ENCODE measurements at places on chromosomes 13 and 19.

DNA sequence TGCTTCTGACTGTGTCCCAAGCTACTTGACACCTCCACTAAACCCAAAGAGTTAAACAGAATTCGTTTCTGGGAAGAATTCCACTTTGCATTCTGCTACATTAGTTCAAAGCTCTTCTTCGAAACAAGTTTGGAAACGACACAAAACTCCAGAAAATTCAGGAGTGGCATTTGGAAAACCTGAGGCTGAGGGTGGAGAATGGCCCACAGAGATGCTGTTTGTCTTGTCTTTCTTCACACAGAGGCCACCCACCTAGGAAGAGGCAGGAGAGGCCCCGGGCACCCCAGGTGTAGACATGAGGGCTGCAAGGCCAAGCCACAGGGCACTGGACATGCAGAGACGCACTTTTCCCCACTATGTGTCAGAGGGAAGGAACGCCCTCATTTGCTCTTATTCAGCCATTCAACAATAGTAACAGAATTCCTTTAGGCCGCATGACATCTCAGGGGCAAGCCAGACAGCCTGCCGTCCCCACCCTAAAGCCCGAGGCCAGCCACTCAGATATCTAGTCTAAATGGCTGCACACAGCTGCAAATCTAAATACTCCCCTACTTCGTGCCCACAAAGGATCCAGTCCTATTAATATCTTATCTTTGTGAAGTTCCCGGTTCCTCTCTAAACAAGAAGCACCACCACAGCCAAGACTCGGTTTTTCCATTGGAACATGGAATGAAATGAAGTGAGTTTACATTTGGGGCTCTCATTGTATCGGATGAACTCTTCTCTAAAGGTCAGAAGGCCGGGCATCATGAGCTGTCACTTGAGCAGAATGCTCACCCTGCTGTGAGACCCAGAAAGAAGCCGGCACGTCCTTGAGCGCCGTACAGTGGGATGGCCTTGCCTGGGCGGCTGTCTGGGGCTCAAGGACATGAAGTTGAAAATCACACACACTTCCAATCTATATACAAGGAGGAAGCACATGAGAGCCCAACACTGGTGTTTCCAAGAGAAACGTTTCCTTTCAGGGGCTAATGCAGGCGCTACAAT, 19.8 kb downstream of the COL4A1 start:
- no peak for DNase-seq

- DNase-seq = no peak
These were observed 6.4 kb upstream of the F7 start for GRCh38 chr13:113099142-113099541.

DNA sequence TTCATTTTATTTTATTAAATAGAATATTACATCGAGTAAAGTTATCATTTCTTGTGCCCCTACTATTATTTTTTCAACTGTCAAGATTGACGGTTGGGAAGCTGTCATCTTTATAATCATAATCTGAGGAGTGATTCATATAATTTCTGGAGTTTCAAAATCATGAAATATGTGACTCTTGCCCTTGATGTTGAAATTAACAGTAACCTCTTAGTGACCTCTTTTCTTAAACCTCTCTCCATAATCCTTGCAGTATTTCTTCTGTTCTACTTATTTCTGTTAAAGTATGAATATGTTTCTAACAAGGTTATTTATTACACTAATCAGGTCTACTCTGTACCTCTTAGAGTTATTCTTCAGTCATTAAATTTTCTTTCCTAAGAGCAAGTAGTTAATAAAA, 663.8 kb downstream of the LIG4 start:
- DNase-seq = no peak

- no peak for DNase-seq
These were observed 676 bp downstream of the CD320 start for GRCh38 chr19:8307400-8307964.

DNA sequence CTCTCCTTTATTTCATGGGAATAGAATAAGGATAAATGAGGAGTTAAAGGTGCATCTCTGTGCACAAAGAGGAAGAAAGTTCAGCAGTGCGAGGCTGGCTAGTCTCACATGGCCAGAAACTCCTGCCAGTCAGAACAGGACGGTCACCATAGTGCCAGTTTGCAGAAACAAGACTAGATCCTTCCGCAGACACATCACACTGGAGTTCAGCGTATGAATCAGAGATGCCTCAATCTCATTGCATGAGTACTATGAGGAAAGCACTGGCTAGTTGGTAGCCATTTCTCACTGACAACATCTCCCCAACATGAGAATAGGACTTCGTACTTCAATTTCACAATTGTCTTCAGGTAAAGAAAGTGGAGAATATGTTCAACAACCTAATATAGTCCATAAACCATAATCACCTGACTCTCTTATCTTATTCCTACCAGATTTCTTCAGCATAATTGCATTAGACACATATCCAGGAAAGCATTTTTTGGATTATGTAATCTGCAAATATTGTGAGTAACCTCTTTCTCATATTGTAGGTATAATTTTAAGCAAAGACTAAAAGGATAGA, 34.9 kb downstream of the RXFP2 start:
- DNase-seq = no peak

DNA sequence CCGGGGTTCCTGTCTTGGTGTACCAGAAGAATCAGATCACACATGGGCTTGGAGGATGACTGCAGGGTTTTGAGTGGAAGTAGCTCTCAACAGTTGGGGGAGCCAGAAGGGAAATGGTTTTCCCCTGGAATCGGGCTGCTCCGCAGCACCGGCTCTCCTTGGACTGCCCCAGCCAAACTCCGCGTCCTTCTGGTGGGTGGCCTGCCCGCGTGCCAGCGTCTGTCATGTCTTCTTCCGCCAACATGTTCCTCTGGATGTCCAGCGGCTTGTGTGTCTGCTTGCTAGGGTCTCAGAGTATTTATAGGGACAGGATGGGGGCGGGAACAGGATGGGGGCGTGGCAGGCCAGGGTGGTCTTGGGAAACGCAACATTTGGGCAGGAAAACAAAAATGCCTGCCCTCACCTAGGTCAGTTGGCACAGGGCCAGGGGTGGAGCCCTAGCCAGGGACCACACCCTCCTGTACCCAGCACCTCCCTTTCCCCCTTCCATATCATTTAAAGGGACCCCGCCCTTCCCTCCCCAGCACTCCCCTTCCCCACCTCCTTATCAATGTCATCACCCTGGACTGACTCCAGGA, 1.3 kb upstream of the ZNF30 start:
- DNase-seq = no peak

DNA sequence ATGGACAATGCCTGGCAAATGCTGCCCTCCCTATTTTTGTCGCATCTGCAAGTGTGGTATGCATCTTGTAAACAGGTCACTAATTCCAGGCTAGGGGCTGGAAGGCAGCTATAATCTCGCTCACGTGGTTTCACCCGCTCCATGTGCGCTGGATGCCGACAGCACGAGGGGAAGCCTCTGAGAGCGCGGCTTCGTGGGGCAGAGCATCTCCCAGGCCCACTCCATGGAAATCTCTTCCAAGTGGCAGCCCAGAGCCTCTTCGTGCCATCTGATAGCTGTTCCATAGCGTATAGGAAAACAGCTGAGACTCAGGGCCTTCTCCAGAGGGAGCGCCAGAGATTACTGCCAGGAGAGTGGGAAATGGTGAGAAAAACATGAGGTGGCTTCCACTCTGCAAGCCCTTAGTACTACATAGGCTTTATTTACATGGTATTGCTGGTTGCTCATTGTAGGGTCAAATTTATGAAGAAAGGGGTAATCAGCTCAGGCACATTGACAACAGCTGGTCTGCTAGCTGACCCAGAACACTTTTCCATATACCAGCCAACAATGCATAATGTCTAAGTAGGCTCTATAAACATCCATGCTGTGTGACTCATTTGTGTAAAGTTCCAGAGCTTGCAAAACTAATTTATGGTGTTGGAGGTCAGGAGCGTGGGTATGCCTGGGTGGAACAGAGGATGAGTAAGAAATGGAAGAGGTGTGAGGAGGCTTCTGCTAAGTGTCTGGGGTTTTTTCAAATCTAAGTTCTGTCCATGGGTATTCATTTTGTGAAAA, 165.2 kb downstream of the SHISA2 start:
- DNase-seq = no peak

- DNase-seq = no peak
These were observed 16.2 kb upstream of the NFIC start for GRCh38 chr19:3350014-3350663.

- DNase-seq = no peak
These were observed 10.8 kb upstream of the MBNL2 start for GRCh38 chr13:97211300-97211699.

DNA sequence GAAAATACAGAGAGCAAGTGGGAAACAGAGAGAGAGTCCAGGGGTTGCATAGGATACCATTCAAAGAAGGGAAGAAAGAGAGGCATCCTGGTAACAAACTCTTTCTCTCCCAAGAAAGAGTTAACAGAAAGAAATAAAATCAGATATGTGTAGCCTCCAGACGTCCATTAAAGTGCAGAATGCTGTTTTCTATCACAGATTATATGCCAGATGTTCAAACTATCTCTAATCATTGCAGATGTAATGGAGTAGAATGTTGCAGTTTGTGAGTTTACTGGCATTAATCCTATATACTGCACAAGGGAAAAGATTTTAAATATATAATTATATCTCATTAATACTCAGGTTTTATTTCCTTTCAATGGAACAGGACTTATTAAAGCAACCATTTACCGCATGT, 369.4 kb downstream of the ZNF536 start:
- no peak for DNase-seq

- no peak for DNase-seq
These were observed 4.9 kb downstream of the ZNF333 start for GRCh38 chr19:14694641-14695266.

- DNase-seq = no peak
These were observed 11.3 kb downstream of the CACNG6 start for GRCh38 chr19:54002495-54003315.

- DNase-seq = no peak
These were observed 31.1 kb downstream of the SLC7A1 start for GRCh38 chr13:29564373-29564772.

DNA sequence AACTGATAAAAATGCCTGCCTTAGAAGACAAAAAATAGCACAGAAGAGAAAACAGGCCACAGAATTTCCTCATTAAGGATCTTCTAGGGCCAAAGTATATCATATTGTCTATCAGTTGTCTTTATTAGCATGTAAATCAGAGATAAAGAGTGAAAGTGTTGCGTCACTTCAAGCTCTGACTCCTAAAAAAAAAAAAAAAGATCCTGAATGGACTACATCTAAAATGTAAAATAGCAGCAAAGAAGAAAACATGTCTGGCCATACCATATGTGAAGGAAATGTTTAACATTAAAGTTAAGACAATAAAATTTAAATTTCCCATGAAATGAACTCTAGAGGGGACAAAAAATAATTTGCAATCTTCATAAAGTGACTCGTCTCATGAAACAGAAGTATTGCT, 237.4 kb downstream of the PCDH9 start:
- DNase-seq = no peak

DNA sequence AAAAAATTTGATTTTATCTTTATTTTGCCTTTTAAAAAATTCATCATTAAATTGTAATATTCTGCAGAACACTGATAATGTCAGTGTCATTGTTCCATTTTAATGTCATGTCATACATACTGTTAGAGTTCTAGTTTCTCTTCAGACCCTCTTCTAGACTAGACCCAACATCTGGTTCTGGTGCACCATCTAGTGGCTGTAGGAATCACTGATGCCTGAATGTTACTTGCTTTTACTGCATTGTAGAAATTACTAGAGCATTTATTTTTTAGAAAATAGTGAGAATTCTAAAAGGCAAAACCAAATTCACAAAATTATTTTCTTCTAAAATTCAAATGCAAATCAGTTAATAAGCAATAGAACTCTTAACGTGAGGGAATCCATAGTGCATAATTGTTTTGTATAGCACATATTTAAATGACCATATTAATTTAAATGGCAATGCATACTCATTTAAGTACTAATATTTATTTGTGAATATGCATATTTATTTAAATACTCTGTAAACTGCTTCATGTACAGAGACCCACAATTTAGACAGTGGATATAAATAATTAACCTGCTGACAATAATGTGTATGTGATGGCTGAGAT, 425.7 kb downstream of the KLF12 start:
- DNase-seq = peak; percentile 92

GRCh38 chr13:97319113-97319720, 97.1 kb downstream of the MBNL2 start:
- DNase-seq = no peak

DNA sequence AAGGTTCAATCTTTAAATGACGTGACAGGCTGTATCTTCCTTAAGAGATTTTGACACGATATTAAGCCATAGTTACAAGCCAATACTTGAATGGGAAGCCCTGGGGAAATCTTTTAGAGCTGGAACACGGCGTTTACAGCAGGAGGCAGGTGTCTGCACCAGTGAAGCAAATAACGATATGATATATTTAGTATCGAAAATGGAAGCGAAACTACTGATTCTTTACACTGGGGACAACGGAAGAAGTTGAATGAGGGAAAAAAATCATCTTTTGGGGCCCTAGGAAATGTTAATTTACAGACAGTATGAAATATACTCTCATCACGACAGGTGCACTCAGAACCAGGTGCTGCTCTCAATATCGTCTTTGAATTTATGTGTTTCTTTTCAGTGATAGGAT, 793.9 kb upstream of the PCDH20 start:
- DNase-seq = no peak

DNA sequence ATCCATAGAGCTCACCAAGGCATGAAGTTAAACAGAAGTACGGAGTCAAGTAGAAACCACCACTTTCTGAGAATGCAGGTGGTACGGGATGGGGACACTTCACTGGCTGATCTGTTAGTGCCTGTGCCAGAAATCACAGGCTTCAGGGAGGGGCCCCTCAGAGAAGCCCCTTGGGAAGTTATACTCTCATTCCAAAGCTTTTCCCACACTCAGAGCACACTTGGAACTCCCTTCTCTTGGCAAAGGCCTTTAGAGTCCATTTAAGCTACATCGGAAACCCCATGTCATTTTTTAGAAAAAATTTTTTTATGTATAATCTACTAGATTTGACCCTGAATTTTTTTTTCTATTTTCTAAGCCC, 80.7 kb upstream of the WASF3 start:
- no peak for DNase-seq

DNA sequence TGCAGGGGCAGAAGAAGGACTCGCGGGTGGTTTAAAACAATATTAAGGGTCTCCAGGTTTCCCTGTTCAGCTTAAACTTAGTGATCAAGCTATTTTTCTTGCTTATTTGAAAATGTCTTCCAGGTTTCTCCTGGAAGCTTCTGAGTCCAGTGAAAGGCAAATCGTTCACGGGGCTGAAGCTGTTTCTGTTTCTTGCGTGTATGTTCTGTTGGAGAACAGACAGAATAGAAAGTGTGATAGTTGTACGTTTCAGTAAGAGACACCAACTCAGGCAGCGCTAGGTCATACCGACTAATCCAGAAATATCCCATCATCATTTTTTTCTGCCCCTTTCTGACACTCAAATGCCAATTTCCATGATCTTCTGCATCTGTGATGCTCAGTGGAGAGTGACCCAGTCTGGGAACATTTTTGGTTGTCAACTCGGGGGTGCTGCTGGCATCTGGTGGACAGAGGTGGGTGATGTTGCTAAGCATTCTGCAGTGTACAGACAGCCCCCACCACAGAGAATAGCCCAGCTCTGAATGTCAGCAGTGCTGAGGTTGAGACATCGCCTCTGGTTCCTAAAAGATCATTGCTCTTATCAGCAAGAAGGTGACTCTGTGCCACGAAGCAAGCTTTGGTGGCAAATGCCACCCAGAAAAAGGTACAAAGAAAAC, 4.3 kb downstream of the KLF2 start:
- no peak for DNase-seq

Data from NCI-H1417 (cell line).